ENCODE measurements at places on chromosomes 13 and 19. TPM values are rescaled to one million over a fixed set of nuclear protein-coding genes. Genes with fewer than 3 reads are reported as not detected.

The DNAJB1 gene
- 54.7 TPM for total RNA-seq

The MCEMP1 gene
- total RNA-seq: not detected

The RYR1 gene
- under 0.01 TPM for total RNA-seq

DNA sequence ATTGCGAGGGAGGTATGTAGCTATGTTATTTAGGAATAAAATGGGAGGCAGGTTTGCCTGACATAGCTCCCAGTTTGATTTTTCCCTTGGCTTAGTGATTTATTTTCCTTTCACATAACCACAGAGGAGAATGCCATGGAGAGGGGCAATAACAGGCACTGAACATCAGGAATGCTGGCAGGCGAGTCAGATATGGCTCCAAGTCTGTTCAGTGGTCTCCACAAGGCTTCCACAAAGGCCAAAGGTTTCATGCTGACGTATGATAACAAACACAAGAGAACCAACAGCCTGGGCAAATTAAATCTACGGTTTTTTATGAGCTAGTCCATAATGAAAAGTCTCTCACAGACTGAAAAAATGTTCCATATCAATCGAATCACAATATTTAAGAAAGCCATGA lies 66.7 kb downstream of the SUCLA2 start:
- no peak for DNase-seq

DNA sequence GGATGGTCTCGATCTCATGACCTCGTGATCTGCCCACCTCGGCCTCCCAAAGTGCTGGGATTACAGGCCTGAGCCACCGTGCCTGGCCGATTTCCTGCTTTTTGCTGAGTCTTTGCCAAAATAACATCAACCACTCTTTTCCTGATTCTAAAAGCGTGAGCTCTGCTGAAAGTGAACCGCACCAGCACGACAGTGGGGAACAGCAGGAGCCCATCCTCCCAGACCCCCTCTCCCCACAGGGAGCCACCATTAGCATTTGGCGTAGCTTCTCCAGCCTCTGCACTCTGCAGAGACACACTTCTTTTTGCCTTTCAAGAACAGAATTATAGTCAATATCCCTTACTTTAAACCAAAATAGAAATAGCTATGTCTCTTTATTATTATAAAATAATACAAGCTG lies 41.3 kb downstream of the MYH14 start:
- no peak for DNase-seq

GRCh38 chr19:55179606-55180484 lies at the start of gene SYT5:
SYT5 (minus strand) TSS chr19:55180289; CDS start chr19:55179041, 1,248 bp downstream.
- no peak for DNase-seq

GRCh38 chr19:19067276-19068072 lies 3.7 kb downstream of the SLC25A42 start:
- DNase-seq: peak; percentile 22

GRCh38 chr13:110312339-110313031 lies 5.4 kb downstream of the COL4A2 start:
- DNase-seq: peak; percentile 95
